Activated T-helper 17 cell treated with anti-CD3 and anti-CD28 coated beads, Interleukin-2, amount 50 U/mL, for 72 hours (primary cell): ENCODE measurements at places on chromosomes 4 and X. TPM values are rescaled to one million over a fixed set of nuclear protein-coding genes. Genes with fewer than 3 reads are reported as not detected.

The LYAR gene
- total RNA-seq = 25.2 TPM

The MAP7D2 gene
- total RNA-seq = 1.2 TPM

The BBS12 gene
- 1.6 TPM for total RNA-seq

The CRMP1 gene
- not detected for total RNA-seq

The TMEM33 gene
- 68.8 TPM for total RNA-seq

The CENPVL2 gene
- not detected for total RNA-seq

The HSFX3 gene
- total RNA-seq = not detected

The LUZP4 gene
- total RNA-seq = not detected

The IKBKG gene
- total RNA-seq = 26.1 TPM

The PAGE4 gene
- not detected for total RNA-seq

The SPANXN3 gene
- total RNA-seq = not detected

The CCDC158 gene
- not detected for total RNA-seq

The CWH43 gene
- not detected for total RNA-seq

The HPSE gene
- 13.7 TPM for total RNA-seq

The BCLAF3 gene
- 4.7 TPM for total RNA-seq

The OPN1MW gene
- total RNA-seq = not detected

The PTTG2 gene
- total RNA-seq = 0.40 TPM

The CNKSR2 gene
- 3.2 TPM for total RNA-seq

The FGF16 gene
- total RNA-seq = not detected

The OFD1 gene
- total RNA-seq = 27.8 TPM

The ATP1B4 gene
- not detected for total RNA-seq

The IBSP gene
- not detected for total RNA-seq

The ZFYVE28 gene
- total RNA-seq = 42.7 TPM

The CLCN5 gene
- 3.1 TPM for total RNA-seq

The LRP2BP gene
- total RNA-seq = 1.2 TPM

The RP2 gene
- 7.1 TPM for total RNA-seq

The RPGR gene
- total RNA-seq = 7.5 TPM

The TAF7L gene
- 0.11 TPM for total RNA-seq

The FRMPD4 gene
- not detected for total RNA-seq

The MAGED4 gene
- 0.37 TPM for total RNA-seq

The PPEF1 gene
- 0.13 TPM for total RNA-seq

The RAB40A gene
- total RNA-seq = 0.45 TPM

The SMIM43 gene
- not detected for total RNA-seq

The P2RY10 gene
- 34.6 TPM for total RNA-seq

The PALLD gene
- 49.1 TPM for total RNA-seq

The ITGB1BP2 gene
- total RNA-seq = 7.4 TPM

The MAGEB3 gene
- total RNA-seq = not detected

The DMD gene
- 1.4 TPM for total RNA-seq

The HS6ST2 gene
- total RNA-seq = 0.19 TPM

The FAM149A gene
- 2.4 TPM for total RNA-seq

The G3BP2 gene
- 172 TPM for total RNA-seq

The MAGEA9B gene
- total RNA-seq = not detected

The MAOB gene
- total RNA-seq = not detected

The IGSF1 gene
- not detected for total RNA-seq

The RAI2 gene
- total RNA-seq = not detected

The CLDN34 gene
- not detected for total RNA-seq

The GATA1 gene
- not detected for total RNA-seq

The EREG gene
- total RNA-seq = not detected

The ADD1 gene
- 254 TPM for total RNA-seq

The EXOC1L gene
- not detected for total RNA-seq

The DMP1 gene
- total RNA-seq = not detected

The NDST3 gene
- not detected for total RNA-seq

The ADGRL3 gene
- total RNA-seq = not detected

The SYP gene
- 16.6 TPM for total RNA-seq

The CT47C1 gene
- not detected for total RNA-seq

The ARHGEF6 gene
- total RNA-seq = 56.8 TPM

The UGT2B15 gene
- total RNA-seq = not detected
